ENCODE measurements at places on chromosomes 5 and 9.

GRCh38 chr5:7016999-7017747, 303.9 kb downstream of the TENT4A start:
- DNase-seq: no peak

DNA sequence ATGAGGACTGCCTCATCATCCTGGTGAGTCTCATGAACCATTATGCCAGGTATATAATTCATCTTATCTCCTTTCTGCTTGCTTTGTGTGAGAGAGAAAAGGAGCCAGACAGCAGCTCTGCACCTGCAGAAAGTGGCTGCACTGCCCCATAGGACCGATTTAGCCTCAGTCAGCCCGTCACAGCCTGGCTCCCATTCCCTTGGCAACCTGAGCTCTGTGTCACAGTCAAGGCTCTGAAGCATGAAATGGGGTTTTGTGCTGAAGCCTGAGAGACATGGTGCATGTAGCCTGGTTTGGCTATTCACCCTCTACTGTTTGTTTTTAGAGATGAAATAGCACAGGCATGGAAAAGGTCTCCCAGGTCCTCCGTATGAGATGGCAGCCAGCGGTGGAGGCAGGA, 198.3 kb downstream of the KCTD16 start:
- no peak for DNase-seq

GRCh38 chr5:175306381-175306780, 137.6 kb downstream of the DRD1 start:
- no peak for DNase-seq

- no peak for DNase-seq
Observed at GRCh38 chr5:177445052-177445916, 1.3 kb upstream of the PRR7 start.

- DNase-seq: no peak
Observed at GRCh38 chr5:175837171-175837699, 34.1 kb upstream of the CPLX2 start.

Data from astrocyte of the spinal cord (primary cell).